ENCODE measurements at places on chromosomes 7 and 10. TPM values are rescaled to one million over a fixed set of nuclear protein-coding genes. Genes with fewer than 3 reads are reported as not detected.
A peak's percentile ranks its signal among the peaks of the same experiment; 100 is the strongest.

GRCh38 chr10:44965651-44966097 lies 6.1 kb downstream of the RASSF4 start:
- no peak for DNase-seq

DNA sequence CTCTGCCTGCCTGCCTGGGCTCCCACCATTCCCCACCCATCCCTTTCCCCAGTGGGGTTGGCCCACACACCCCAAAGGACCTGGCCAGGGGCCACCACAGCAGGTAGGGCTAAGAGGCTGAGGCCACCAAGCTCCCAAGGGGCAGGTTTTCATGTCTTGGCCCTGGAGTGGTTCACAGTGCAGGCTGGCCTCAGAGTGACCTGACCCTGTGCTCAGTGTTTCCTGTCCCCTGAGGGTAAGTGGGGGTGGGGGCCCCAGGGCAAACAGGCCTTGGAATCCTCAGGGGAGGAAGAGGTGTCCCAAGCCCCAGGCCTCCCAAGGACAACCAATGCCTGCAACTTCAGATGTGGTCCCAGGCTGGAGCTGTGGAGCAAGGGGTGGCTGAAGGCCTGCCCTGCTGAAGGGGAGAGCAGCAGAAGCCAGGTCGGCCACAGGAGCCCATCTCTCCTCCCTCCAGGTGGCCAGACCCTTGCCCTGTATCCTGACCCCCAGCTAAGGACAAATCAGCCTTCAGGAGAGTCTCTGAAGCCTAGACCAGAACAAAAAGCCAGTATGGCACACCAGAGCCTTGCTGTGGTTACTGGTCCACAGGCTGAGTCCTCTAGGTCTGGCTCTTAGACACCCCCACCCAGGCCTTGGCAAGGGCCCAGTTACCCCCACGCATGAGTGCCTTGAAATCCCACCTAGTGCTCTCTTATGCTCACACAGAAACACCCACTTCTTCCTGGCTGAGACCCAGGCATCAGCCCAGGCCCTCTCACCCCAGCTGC lies 27.6 kb downstream of the POLL start:
- no peak for DNase-seq

GRCh38 chr7:44720301-44720700 lies 28.3 kb upstream of the ZMIZ2 start:
- DNase-seq, result no peak

DNA sequence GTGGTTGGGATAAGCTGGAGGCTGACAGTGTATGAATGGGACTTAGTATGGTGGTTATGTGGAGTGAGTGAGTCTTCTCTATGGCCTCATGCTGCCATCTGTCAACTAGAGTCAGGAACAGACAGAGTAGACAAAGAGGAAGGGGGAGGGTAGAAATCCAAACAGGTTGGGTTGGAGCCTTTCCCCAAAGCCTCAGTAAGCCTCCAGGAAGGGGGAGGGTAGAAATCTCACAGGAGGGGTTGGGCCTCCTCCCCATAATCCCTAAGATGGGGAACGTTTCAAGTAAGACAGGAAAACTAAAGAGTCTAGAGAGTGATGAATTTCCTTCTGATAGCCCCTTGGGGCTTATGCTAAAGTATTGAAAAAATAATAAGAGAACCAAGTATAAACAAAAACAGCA lies 2.0 kb upstream of the AKR1B15 start:
- DNase-seq, result no peak

GRCh38 chr7:121562259-121562658 lies 166.2 kb upstream of the FAM3C start:
- DNase-seq, result no peak

DNA sequence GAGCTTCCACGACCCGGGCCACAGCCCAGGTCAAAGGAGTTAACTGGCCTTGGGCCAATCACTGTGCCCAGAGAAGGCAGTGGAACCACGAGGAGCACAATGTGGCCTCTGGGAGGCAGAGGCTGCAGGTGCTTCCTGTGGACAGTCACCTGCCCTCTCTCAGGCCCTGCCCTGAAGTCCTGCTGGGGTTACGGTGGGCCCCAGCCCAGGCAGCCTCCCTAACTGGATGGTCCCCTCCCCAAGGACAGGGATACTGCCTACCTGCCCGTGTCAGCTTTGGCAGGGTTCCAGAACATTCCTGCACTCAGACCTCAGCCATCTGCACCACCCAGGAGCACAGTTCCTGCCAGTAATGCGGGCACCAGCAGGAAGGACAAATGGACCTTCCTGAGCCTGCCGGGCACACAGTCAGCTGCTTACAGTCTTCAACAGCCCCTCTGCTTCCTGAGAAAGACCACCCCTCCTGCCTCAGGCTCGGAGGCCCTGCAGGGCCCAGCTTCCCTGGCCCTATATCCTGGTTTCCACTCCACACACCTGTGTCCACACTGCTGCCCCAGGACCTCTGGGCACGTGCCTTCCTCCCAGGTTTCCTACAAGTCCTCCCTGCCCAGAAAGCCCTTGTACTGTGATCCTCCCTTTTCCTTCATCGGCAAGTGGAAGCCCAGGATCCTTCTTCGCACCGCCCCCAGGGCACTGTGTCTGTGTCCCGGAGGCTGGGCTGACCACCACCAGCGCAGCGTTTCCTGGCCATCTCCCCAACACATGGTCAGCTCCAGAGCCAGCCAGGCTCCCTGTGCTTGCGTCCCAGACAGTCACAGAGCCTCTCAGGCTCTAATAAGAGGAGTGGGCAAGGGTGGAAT lies 23.3 kb downstream of the WDR86 start:
- no peak for DNase-seq

GRCh38 chr7:21507627-21508343 lies 35.1 kb upstream of the DNAH11 start:
- DNase-seq, result peak; percentile 22

DNA sequence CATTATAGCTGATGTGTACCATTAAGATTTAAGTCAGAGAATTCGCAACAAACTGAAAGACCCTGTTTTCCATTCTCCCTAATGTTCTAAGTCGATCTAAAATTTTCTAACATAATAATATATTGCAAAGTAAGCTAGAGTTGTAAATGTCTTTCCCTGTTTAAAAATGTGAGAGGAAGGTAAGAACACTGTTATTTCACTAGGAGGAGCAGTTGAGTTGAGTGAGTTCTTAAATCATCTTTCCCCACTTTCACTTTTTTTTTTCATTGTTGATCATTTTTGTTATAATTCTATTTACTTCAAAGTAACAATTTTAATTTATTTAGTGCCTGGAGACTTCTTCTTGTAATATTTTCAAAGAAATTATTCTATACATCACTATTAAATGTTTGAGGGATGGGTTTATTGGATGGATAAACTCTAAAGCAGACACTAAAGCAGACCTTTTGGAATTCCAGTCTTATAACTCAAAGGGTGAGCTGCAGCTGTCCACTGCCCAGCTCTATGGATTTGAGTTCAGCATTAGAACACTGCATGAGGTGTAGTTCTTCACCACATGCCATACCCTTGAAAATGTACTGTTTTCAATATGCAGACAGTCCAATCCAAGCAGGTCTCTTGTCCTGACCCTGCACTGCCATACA lies 181.3 kb upstream of the FZD1 start:
- no peak for DNase-seq

- DNase-seq, result no peak
These were observed 145.3 kb downstream of the DIP2C start for GRCh38 chr10:543862-544822.

The KCNH2 gene
- 9.4 TPM for total RNA-seq

The ACBD5 gene
- 21.3 TPM for total RNA-seq

The PLCE1 gene
- 14.1 TPM for total RNA-seq

The TMEM196 gene
- total RNA-seq, result 0.55 TPM

The TEX36 gene
- not detected for total RNA-seq

The NME8 gene
- 0.67 TPM for total RNA-seq

The MCM10 gene
- 20.2 TPM for total RNA-seq

The EN2 gene
- not detected for total RNA-seq

Data from progenitor cell of endocrine pancreas (in vitro differentiated cells).